ENCODE measurements at places on chromosomes 5 and 9.

DNA sequence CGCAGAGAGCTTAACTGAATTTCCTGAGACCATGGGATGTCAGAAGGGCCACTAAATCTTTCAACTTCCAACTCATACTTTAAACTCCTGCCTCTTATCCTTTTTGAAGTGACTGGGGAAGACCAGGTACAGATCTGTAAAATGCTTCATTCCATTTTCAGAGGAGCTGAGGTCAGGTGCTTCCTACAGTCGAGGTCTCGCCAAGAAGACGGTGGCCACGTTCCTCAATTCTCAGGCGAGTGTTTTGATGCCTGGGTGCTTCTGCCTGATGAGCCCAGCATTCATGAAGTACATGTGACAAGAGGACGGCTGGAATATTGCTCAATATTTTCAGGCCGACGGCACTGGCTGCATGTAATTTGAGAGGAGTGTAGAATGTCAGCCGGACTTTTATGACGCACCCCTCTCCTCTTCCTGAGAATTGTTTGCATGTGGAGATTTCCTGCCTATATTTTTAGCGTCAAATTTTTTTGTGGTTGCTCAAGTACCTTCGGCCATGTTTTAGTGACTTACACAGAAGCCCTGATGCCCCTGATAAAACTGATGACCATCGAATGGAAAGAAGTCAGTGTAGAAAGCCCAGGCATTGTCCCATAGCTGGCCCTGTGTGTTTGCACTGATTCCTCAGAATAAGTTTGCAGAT is 38.8 kb upstream of the GLRX start:
- peak; percentile 97 for DNase-seq

- no peak for DNase-seq
Observed at GRCh38 chr9:114207845-114208244, 52.5 kb downstream of the COL27A1 start.

DNA sequence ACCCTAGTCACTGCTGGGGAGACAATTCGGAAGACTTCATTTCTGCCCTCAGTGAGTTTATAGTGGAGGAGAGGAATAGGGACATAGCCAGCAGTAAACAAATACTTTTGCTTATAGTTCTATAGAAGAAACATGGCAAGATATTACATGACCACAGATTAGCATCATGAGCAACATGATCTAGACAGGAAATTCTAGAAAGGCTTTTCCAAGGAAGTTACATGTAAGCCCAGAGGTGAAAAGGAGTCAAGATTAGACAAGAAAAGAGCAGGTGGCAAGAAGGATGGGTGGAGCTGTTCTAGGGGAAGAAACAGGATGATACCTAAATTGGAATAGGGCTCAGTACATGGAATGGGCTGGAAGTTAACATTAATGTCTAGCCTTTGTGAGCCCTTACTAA is 82.8 kb upstream of the MYO10 start:
- DNase-seq = no peak

DNA sequence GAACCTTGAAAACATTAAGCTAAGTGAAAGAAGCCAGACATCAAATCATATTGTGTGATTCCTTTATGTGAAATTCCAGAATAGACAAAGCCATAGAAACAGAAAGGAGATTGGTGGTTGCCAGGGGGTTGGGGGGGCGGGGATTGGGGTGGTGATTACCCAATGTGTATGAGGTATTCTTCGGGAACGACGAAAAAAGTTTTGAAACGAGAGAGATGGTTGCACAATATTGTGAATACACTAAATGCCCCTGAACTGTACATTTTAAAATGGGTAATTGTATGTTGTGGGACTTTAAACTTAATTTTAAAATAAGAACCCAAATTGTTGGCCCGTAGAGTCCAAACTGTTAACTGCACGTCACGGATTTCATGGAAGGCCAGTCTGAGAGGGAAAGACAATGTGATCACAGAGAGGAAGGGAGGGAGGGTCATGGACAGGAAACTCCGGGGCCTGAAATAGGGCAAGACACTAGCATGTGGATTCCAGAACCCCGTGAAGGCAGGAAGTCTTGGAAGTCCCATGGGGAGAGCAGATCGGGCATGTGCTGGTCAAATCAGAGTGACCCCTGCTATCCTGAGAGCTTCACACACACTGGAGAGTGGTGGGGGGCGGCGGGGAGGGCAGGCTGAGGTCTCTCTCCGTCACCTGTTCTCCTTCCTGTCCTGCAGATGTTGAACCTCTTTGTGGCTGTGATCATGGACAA is 218.4 kb downstream of the CACNA1B start:
- no peak for DNase-seq

GRCh38 chr5:131630208-131630962 is 4.6 kb downstream of the RAPGEF6 start:
- no peak for DNase-seq

DNA sequence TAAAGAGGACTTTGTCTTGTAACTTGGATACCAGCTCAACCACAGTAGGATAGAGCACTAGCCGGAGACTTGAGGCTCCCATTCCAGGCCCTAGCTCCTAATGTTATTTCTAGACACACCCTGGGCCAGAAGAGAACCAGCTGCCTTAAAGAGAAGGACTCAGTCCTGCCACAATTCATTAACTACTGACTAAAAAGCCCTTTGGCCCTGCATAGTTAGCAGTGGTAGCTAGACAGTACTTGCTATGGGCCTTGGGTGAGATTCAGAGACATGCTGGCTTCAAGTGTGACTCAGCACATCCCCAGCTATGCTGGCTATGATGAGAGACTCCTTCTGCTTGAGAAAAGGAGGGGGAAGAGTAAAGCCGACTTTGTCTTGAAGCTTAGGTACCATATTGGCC is 47.3 kb downstream of the TMEM167A start:
- DNase-seq = peak; percentile 61

- no peak for DNase-seq
Observed at GRCh38 chr5:41832430-41832829, 37.8 kb downstream of the OXCT1 start.

DNA sequence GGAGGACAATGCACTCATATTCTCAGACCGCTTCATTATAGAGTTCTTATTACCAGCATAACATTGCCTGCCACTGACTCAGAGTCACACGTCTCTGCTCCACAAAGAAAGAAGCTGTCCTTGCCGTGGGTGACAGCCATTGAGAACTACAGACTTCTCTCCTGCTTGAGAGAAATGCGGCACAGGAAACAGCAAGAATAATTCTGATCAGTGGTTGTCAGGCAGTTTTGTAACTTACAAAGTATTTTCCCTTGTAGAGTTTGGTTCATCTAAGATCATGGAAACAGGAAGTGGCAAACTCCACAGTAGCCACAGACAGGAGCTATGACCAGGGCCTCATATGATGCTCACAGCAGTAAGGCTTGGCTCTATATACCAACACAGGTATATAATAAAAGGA is 47.0 kb downstream of the KCNV2 start:
- DNase-seq = peak; percentile 20

DNA sequence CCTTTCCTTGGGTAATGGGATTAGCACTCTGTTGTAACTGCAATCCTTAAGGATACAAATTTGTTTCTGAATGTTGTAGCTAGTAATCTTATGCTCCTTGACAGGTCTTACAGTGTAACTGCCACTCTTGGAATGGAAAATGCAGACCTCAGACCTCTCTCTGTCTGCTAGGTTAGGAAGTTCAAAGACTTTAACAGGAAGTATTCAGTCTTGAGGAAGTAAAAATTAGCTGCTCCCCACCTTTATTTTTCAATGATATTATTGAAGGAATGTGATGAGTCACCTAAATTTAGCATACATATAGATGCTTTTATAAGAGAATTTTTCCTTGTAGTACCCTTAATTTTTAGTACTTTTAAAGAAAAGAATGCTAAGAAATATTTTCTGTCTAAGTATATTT is 71.5 kb downstream of the PAM start:
- DNase-seq = no peak

Data from AG10803 (cell line).